Colonic mucosa (tissue), 4 donors: ENCODE measurements at places on chromosomes 6 and 20. TPM values are rescaled to one million over a fixed set of nuclear protein-coding genes. Genes with fewer than 3 reads are reported as not detected.

DNA sequence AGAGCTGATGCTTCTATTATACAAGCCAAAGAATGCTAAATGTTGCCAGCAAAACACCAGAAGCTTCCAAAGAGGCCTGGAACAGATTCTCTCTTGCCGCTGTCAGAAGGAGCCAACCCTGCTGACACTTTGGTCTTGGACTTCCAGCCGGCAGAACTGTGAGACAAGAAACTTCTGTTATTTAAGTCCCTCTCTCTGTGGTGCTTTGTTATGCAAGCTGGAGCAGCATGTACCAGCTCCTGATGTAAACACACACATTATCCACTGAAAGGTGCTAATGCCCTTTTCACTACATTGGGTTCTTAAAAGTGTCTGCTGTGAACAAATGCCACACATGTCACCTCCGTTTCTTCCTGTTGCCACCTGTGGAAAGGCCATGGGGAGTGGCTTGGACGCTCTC is 25.9 kb upstream of the PRELID3B start:
- DNase-seq: no peak

- no peak for DNase-seq
These were observed 496 bp downstream of the GRM4 start for GRCh38 chr6:34145161-34146020.

GRCh38 chr6:146550911-146551310 is 7.3 kb downstream of the RAB32 start:
- no peak for DNase-seq

The CRISP1 gene
- not detected for total RNA-seq

DNA sequence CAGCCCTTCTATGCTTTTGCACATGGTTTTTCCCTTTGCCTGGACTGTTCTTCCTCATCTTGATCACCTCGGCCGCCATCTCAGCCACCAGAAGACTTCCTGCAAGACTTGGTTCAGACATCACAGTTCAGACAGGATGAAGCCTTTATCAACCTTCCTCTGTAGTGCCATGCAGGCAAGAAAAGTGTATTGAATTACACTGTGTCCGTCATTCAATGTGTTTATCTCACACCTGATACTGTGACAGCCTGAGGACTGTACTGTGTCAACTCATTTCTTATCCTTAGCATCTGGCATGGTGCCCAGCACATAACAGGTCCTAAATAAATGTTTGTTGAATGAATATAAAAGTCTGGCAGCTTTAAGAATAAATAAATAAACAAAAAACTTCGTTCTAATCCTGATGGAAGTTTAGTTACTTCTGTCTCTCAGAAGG is 133.3 kb upstream of the MAN1A1 start:
- DNase-seq: no peak

DNA sequence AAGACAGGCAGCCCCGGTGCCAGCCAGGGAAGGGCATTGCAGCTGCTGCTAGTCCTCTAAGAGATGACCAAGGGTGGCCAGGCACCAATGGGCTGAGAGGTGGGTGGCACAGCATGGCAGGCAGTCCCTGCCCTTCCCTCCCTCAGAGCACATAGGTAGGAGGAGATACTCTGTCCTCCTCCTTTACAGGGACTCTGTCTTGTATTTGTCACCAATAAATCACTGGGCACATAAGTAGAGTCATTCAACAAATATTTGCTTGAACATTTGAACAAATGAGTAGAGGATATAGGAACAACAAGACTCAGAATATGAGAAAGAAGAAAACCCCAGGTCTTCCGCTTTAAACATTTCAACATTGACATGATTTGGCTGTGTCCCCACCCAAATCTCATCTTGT is 69.4 kb upstream of the CLDN20 start:
- no peak for DNase-seq
